ENCODE measurements at places on chromosomes 5 and 9.

GRCh38 chr5:102153003-102153759 lies 142.9 kb downstream of the SLCO4C1 start:
- DNase-seq: no peak

GRCh38 chr9:126915846-126916543 lies 1.4 kb downstream of the RALGPS1 start:
- DNase-seq: no peak

GRCh38 chr5:39846144-39846543 lies 421.4 kb upstream of the DAB2 start:
- no peak for DNase-seq

GRCh38 chr5:10441992-10442435 lies 335 bp downstream of the ROPN1L start:
- no peak for DNase-seq

- DNase-seq: no peak
Measured at GRCh38 chr9:95077053-95077765, 240.3 kb downstream of the FANCC start.

GRCh38 chr5:134995850-134996402 lies 28.2 kb downstream of the CATSPER3 start:
- DNase-seq: no peak

DNA sequence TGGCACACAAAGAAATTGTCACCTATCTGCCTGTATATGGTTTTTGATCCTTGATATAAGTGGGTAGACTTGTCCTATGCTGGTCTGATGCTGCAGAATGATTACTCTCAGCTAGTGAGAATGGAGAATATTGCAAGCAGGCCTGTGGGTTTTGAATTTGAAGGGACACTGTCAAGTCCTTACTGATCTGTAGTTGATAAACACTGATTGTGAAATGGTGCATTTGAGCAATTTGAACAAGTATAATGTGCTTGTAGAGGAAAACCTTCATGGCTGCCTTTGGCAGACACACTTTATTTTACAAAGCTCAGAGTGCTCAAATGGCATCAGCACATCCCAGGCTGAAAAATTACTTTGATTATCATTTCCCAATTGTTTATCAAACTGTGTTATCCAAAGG lies 9.3 kb downstream of the ENTREP1 start:
- DNase-seq: no peak

DNA sequence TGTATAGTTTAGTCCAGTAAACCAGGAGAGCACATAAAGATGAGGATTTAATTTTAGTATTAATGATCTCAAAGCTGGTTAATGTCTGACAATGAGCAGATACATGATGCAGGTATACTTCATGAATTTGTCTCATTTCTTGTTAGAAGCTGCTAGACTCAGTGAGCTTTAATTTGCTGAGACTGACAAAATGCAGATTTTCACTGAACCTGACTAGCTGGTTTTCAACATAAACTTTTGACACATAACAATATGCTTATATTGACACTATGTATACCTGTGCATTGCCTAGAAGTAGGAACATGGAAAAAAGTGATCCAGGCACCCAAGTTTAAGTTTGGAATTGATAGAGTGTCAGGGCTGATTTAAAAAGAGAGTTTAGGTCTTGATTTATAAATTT lies 10.8 kb downstream of the UBLCP1 start:
- no peak for DNase-seq

- DNase-seq: no peak
Measured at GRCh38 chr9:72415163-72415562, 50.2 kb upstream of the ZFAND5 start.

- DNase-seq: no peak
Measured at GRCh38 chr5:83513081-83513480, 41.5 kb downstream of the VCAN start.

DNA sequence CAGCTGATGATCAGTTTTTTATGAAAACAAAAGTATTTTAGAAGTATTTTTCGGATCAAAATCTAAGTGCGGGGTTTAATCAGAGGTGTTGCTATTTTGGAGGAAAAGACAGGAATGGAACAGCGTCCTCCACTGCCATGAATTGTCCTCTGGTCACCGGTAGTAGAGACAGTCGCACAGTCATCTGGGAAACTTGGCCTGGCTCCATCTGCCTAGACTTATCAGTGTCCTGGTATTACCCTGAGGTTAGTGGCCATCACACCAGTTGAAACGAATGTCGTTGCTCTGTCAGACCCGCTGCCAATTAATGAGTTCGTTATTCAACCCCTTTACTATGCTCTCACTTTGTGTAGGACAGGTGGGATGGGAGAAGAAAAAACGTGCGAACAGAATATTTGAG lies 8.2 kb downstream of the TLX3 start:
- DNase-seq: no peak

GRCh38 chr5:164573397-164573796 lies 1068.0 kb downstream of the MAT2B start:
- no peak for DNase-seq

GRCh38 chr9:9585920-9586319 lies 1026.9 kb downstream of the PTPRD start:
- DNase-seq: no peak

Data from NCI-H1436 treated with DMSO at 0.1 percent for 48 hours (cell line).